SK-N-SH (cell line): ENCODE measurements at places on chromosomes 1 and 21. TPM values are rescaled to one million over a fixed set of nuclear protein-coding genes. Genes with fewer than 3 reads are reported as not detected.

GRCh38 chr1:18725231-18725895 is 94.7 kb downstream of the PAX7 start:
- peak; percentile 67 for DNase-seq

The MAP3K21 gene
- 0.33 and 0.42 TPM in 2 replicates for polyA plus RNA-seq

The SLC35F3 gene
- 0.87 and 1.5 TPM in 2 replicates for polyA plus RNA-seq

DNA sequence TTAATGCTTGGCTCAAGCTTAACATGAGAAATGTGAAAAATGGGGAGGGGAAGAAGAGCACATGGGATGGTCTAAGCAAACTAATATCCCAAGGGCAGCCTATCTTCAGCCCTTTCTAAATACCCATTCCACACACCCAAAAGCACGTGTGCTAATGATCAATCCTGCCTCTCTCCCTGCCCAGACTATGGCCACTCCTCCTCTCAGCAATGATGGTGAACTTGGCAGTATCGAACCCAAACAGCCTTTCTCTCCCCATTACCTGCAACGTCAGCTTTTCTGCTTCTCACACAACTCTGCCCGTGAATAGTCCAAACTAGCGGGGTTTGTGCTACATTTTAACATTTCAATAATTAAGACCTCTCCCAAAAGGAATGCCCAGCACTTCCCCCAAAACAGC is 41.6 kb downstream of the SSBP3 start:
- no peak for DNase-seq

- no peak for DNase-seq
Measured at GRCh38 chr21:15130751-15131150, 66.0 kb upstream of the NRIP1 start.

DNA sequence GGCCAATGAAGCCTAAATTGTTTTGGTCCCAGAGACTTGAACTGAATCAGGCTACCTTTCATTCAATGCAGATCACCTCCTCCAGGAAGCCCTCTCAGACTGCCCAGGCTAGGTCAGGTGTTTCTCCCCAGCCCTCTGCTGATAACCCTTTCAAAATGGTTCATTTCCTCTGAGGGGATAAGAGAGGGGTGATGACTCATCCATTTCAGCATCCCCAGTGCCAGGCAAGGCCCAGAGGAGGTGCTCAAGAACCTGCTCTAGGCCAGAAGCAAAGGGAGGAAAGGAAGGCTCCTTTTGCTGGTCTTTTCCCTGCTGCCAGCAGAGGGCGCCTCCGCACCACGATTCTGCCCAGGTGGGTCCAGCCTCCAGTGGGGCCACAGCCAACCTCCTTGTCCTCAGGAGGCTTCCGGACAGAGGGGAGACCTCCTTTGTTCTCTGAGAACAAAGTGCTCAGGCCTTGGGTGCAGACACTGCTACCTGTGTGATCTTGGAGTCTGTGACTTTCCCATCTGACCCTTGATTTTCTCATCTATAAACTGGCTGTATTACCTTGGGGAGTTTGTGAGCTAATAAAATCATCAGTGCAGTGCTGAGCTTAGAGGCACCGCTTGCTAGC is 45.3 kb upstream of the ARHGEF10L start:
- DNase-seq: peak; percentile 78

DNA sequence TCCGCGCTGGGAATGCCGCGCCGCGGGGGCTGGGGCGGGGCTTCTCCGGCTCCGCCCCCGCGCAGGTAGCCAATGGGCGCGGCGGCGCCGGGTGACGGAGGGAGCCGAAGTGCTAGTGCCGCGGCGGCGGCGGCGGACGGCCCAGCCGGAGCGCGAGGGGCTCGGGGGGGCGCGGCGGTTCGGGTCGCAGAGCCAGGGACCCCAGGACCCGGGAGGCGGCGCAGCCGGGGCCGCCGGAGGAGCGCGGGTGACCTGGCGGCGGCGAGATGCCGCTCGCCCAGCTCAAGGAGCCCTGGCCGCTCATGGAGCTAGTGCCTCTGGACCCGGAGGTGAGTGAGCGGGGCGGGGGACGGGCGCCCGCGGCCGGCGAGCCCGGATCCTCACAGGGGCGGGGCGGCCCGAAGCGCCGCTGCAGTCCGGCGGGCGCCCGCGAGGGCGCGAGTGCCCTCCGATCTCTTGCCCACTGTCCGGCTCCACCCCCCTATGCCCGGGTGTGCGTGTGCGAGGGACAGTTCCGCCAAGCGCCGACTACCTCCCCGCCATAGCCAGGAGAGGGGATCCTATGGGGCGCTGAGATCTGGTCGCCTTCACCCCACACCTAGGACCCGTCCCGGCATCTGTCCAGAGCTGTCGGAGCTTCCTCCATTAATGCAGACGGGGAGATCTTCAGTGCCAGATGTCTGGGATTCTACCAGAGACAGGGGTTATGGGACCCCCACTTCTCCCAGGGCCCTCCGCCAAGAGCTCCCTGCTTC is at the start of gene RPS6KA1:
Gene RPS6KA1, plus strand, starts transcription at position 107 of the 755 bp plus-strand sequence. Its CDS starts 160 bp downstream, at position 267.
- DNase-seq: peak; percentile 99

- no peak for DNase-seq
Measured at GRCh38 chr21:16550917-16551741, 821.3 kb downstream of the USP25 start.
